Caco-2 (cell line): ENCODE measurements at places on chromosomes 6 and 20. TPM values are rescaled to one million over a fixed set of nuclear protein-coding genes. Genes with fewer than 3 reads are reported as not detected.

Gene UBE2V1
- 485 and 509 TPM in 2 replicates for total RNA-seq

Gene CFAP206
- 0.23 TPM in 1 of 2 replicates, not detected in the other for total RNA-seq

Gene TMEM170B
- total RNA-seq = 3.1 and 4.0 TPM in 2 replicates

Gene ANKEF1
- 3.7 and 3.9 TPM in 2 replicates for total RNA-seq

Gene DYNLT2
- 2.4 and 2.6 TPM in 2 replicates for total RNA-seq

Gene PACRG
- total RNA-seq = not detected in 2 replicates

Gene PAX1
- total RNA-seq = not detected in 2 replicates

Gene ZNF831
- not detected in 2 replicates for total RNA-seq

Gene C2
- 4.8 and 4.9 TPM in 2 replicates for total RNA-seq

Gene GNAS-AS1
- 4.2 and 5.1 TPM in 2 replicates for total RNA-seq

Gene PRICKLE4
- 1.8 and 2.8 TPM in 2 replicates for total RNA-seq

Gene BMP7
- total RNA-seq = 266 and 317 TPM in 2 replicates

Gene LAMA4
- 0.37 TPM in 1 of 2 replicates, not detected in the other for total RNA-seq

Gene HRH3
- not detected in 2 replicates for total RNA-seq

Gene RAET1L
- total RNA-seq = not detected in 2 replicates

Gene ECT2L
- total RNA-seq = not detected in 2 replicates

Gene NR2E1
- total RNA-seq = 1.3 and 1.4 TPM in 2 replicates

Gene UBE3D
- 10.9 and 11.7 TPM in 2 replicates for total RNA-seq

Gene CLPSL1
- total RNA-seq = not detected in 2 replicates

Gene HLA-DOB
- total RNA-seq = 0.61 and 0.65 TPM in 2 replicates

Gene COL19A1
- not detected in 2 replicates for total RNA-seq

Gene HSD17B8
- 10.0 and 12.5 TPM in 2 replicates for total RNA-seq

Gene PSMA7
- 702 and 760 TPM in 2 replicates for total RNA-seq

Gene PCNA
- total RNA-seq = 233 and 258 TPM in 2 replicates

Gene C20orf141
- total RNA-seq = not detected in 2 replicates

Gene GHRH
- total RNA-seq = not detected in 2 replicates

Gene OPRM1
- total RNA-seq = not detected in 2 replicates

Gene NFATC2
- total RNA-seq = 20.8 and 22.4 TPM in 2 replicates

Gene ENPP4
- total RNA-seq = 2.7 TPM in 2 replicates

Gene NRSN1
- total RNA-seq = not detected in 2 replicates

Gene PGC
- total RNA-seq = 8.9 and 12.2 TPM in 2 replicates

Gene SLC22A16
- total RNA-seq = not detected in 2 replicates

Gene DNAH8
- not detected in 2 replicates for total RNA-seq

Gene PSMB1
- 234 and 235 TPM in 2 replicates for total RNA-seq

Gene SPEF1
- not detected in 2 replicates for total RNA-seq

Gene KCNK16
- total RNA-seq = not detected in 2 replicates

Gene GRIK2
- 0.29 TPM in 1 of 2 replicates, not detected in the other for total RNA-seq

Gene KATNA1
- 16.7 and 19.2 TPM in 2 replicates for total RNA-seq

Gene DDR1
- 113 and 115 TPM in 2 replicates for total RNA-seq

Gene ALDH8A1
- total RNA-seq = 0.21 and 0.29 TPM in 2 replicates

Gene ARMC2
- total RNA-seq = 6.1 and 7.8 TPM in 2 replicates

Gene PLN
- total RNA-seq = not detected in 2 replicates

Gene TFAP2A
- total RNA-seq = 6.3 and 8.7 TPM in 2 replicates

Gene POPDC3
- total RNA-seq = 0.70 and 0.84 TPM in 2 replicates

Gene ZNF322
- 22.5 and 26.1 TPM in 2 replicates for total RNA-seq

Gene SRSF12
- 0.49 and 0.79 TPM in 2 replicates for total RNA-seq

Gene ZNFX1
- 34.0 and 34.7 TPM in 2 replicates for total RNA-seq

Gene COL9A1
- total RNA-seq = not detected in 2 replicates

Gene TRIM31
- total RNA-seq = 0.70 and 0.74 TPM in 2 replicates

Gene IPCEF1
- 1.4 and 1.9 TPM in 2 replicates for total RNA-seq

Gene PTK6
- total RNA-seq = 0.42 and 0.64 TPM in 2 replicates

Gene SLC44A4
- 0.57 TPM in 1 of 2 replicates, not detected in the other for total RNA-seq

Gene ZNF311
- 1.8 and 2.9 TPM in 2 replicates for total RNA-seq
